CD4-positive, alpha-beta T cell (primary cell): ENCODE measurements at places on chromosomes 5 and 9. TPM values are rescaled to one million over a fixed set of nuclear protein-coding genes. Genes with fewer than 3 reads are reported as not detected.

PCDHGB2 gene
- 0.20 TPM for total RNA-seq

CCL27 gene
- not detected for total RNA-seq

UGT3A1 gene
- not detected for total RNA-seq

DNA sequence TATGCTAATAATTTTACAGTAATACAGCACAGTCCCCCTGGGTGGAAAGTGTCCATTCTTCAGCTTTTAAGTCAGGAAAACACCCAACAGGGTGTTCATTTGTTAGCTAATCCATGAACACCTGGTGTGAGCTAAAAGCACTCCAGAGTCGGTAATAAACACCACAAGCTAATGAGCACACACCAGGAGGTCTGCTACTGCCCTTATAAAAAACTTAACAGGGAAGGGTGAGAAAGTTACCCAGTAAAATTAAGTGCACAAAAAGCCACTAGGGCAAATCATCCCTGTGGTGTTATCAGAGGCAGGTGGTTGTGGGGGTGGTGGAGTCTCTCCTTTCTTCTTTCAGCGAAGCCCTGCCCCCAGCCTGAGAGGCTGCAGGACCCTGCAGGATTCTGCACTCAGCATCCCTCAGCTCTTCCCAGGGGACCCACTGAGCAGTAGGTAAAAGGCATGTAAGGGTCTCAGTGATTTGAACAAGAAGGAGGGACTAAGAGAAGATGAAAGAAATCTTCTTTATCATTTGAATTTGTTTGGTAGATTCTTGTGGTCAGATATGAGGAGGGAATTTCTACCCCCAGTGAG is 14.4 kb downstream of the GDNF start:
- H3K27me3 ChIP-seq, result peaks cover 3% of the 10 kb centered on the region
- H3K4me1 ChIP-seq, result no peaks in the 10 kb centered on the region
- no peaks in the 10 kb centered on the region for H3K36me3 ChIP-seq
- DNase-seq, result no peak

DNA sequence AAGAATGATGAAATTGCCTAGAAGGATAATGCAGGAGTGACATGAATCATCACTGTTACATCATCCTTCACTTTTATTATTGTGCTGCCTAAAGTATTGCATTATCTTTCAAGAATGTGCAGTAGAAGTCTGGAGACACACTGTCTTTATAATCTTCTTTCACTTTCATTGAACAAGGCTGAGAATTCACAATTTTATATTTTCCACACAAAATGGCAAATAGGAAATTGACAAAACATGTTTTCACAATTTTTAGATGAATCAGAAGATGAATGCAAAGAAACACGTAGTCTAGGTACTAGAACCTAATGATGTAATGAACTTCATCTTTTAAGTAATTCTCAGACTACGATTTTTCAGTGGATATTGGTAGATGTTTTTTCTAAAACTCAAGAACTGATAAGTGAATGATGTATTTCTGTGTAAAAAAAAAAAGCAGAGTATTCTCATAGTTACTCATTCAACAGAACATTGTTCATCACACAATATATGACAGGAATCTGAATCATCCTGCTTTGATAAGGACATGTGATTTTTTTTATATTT is 131.5 kb upstream of the GRHPR start:
- H3K4me3 ChIP-seq, result no peak overlapping the region
- H3K27ac ChIP-seq, result no peak overlapping the region
- H3K27me3 ChIP-seq, result no peaks in the 10 kb centered on the region

GRCh38 chr5:81606150-81606549 is 144.7 kb downstream of the SSBP2 start:
- peaks cover 9% of the 10 kb centered on the region for H3K36me3 ChIP-seq
- no peak overlapping the region for H3K27ac ChIP-seq
- DNase-seq, result no peak
- H3K4me3 ChIP-seq, result no peak overlapping the region

DNA sequence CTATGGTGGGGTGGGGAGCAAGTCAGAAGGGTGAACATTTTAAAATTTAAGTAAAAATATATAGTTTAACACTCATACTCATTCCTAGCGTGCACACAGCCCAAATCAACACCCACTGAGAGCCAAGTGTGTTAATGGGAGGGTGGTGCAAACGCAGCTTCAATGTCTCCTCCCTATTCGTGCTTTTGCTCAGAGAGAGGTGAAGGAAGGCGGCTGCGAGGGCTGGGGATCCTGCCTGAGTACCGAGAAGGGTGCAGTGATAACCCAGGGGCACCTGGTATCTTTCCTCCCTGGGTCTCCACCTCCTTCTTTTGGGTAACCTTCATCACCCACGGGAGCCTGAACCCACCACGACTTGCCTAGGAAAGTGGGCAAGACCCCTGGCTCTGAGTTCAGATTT is 35.0 kb downstream of the FGF1 start:
- no peak overlapping the region for H3K4me3 ChIP-seq
- peaks cover 3% of the 10 kb centered on the region for H3K27me3 ChIP-seq
- no peaks in the 10 kb centered on the region for H3K36me3 ChIP-seq
- no peaks in the 10 kb centered on the region for H3K4me1 ChIP-seq
- no peak overlapping the region for H3K27ac ChIP-seq
- no peak for DNase-seq

- H3K27me3 ChIP-seq, result no peaks in the 10 kb centered on the region
- H3K36me3 ChIP-seq, result no peaks in the 10 kb centered on the region
- no peak overlapping the region for H3K27ac ChIP-seq
- DNase-seq, result no peak
- no peaks in the 10 kb centered on the region for H3K4me1 ChIP-seq
Measured at GRCh38 chr5:67286006-67286405, 89.4 kb upstream of the CD180 start.

DNA sequence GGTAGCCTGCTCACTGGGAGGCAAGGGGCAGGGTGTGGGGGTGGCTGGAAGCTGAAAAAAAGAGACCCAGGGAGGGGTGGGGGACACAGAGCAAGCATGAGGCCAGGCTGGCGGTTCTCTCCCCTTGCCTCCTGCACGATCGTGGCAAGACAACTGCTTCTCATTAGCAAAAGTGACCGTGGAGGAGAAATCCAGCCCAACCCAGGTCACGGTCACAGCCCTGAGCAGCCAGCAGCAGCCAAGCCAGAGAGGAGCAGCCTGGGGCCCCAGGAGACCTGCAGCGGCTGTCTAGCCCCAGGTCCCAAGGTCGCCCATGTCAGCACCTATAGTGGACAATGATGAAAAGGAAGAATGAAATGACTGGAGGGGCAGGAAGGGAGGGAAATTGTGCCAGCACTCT is 89.1 kb downstream of the NRG2 start:
- no peaks in the 10 kb centered on the region for H3K4me1 ChIP-seq
- peaks cover 12% of the 10 kb centered on the region for H3K27me3 ChIP-seq
- no peak overlapping the region for H3K27ac ChIP-seq
- DNase-seq, result no peak
- H3K36me3 ChIP-seq, result no peaks in the 10 kb centered on the region
- H3K4me3 ChIP-seq, result no peak overlapping the region
